ENCODE measurements at places on chromosomes 7 and 10. TPM values are rescaled to one million over a fixed set of nuclear protein-coding genes. Genes with fewer than 3 reads are reported as not detected.

Gene RARRES2
- 223 TPM for total RNA-seq

Gene KCNH2
- total RNA-seq: 9.5 TPM

- DNase-seq: no peak
Observed at GRCh38 chr10:71243756-71244395, 31.5 kb downstream of the UNC5B start.

Gene GPNMB
- 1.2 TPM for total RNA-seq

Gene NAT16
- total RNA-seq: 0.30 TPM

- no peak for DNase-seq
Observed at GRCh38 chr10:114855776-114856543, 34.4 kb downstream of the FHIP2A start.

Gene LBX1
- total RNA-seq: not detected

GRCh38 chr10:131775433-131775832 lies 125.4 kb upstream of the PPP2R2D start:
- DNase-seq: no peak

DNA sequence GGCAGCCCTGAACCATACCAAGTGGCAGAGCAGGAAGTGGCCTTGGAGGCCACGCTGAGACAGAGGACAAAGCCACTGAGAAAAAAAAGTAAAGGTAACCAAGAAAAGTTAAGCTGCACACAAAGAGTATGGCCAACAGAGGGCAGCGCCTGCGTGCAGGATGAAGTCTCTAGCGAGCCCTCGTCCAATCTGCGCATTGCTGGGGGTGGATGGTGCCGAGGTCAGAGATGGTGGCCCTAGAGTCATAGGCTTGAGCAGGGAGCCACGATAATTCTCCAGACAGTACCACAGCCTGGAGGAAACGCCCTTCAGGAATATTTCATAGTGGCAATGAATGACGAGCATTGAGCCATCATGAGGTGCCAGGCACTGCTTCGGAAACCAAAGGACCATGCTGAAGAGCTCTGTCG lies 9.7 kb downstream of the ATP6V0E2 start:
- DNase-seq: peak; percentile 85

DNA sequence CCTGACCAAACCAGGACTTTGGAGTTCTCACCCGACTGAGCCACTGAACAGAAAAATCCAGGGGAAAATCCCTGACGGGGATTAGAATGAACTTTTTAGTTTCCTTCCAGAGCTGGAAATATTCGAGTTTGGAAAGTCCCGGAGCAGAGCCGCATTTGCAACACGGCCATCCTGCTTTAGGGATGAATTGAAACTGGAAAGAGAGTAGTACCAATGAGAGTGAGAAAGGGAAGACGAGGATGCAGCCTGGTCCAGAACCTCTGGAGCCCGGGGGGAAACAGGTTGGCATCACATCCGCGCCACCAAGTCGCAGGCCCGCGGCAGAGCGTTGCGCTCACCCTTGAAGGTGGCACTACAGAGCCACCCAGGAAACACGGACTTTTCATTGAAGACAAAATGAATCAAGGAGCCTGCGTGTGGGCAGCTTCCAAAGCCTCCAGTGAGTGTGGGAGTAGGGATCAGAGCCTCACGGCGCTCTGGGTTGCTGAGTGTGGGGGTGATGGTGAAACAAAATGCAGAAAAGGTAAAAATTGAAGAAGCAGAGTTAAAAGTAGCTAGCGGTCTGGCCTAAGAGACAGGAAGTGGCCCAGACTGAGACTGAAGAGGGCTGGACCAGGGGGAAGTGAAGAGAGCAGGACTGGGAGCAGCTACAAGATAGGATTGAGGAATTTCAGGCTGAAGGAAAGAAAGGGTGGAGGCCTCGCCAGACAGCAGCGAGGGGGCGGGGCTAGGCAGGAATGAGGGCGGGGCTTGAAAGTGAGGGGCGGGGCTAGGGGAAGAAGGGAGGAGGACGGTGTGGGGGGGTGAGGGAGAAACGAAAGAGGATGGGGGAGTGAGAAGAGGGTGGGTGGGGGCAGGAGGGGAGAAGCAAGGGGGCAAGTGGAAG lies 1.8 kb downstream of the SMURF1 start:
- DNase-seq: peak; percentile 83

- no peak for DNase-seq
Observed at GRCh38 chr7:50276483-50276882, 28.0 kb upstream of the IKZF1 start.

GRCh38 chr10:59537501-59537900 lies 172.1 kb downstream of the SLC16A9 start:
- DNase-seq: no peak

DNA sequence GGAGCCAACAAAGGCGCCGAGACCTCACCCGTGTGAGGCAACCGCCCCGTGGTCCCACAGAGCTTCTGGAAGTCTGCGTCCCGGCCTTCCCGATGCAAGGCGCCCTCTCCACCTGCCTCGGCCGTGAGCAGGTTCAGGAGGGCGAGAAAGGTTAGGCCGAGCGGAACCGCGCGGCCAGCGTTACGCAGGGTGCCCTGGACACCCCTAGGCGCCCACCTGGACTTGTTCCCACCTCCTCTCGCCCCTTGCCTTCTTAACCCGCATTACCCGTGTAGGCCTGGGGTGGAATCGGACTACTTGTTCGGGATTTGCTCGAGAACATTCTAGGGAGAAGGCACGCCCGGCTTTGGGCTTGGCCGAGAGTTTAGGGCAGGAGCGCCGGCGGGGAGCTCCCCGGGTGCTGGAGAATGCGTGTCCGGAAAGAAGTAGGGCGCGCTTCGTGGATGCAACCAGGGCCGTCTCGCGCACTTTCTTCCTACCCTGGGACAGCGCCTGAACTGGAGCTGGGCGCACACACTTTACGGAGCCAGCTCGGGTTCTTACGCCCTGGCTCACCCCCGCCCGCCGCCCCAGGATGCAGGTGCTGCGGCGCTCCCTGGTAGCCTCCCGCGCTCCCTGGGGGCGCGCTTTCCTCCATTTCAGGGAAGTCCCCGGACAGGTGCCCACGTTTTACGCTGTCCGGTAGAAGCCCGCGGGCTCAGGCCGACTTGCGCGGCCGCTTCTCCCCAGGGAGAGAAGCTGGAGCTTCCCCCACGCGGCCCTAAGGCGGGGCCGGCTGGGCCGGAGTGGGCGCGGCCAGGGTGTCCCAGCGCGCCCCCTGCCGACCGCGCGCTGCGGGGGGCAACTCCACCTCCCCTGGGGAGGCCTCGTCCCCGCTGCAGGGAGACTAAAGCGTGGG lies 74.5 kb downstream of the INSIG1 start:
- DNase-seq: peak; percentile 79

Gene FZD8
- 43.0 TPM for total RNA-seq
